ENCODE measurements at places on chromosomes 16 and 17.
A peak's percentile ranks its signal among the peaks of the same experiment; 100 is the strongest.

DNA sequence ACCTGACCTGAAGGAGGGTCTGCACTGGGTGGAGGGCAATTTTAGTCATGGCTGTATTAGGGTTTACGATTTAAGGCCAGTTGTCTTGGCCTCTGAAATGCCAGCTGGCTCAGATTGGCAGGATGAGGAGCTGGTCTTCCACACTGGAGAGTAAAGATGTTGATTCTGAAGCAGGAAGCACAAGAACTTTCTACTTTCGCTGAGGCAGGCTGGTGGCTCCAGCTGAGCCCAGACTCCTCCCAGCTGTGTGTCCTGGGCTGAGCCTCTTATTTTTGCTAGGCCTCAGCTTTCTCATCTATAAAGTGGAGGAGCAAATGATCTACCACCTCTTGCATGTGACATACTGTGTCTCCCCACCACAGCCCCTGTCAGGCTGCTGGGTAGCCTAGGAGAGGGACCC is 74.4 kb downstream of the MRM1 start:
- DNase-seq: no peak

- no peak for DNase-seq
These were observed 88.7 kb downstream of the TRIM37 start for GRCh38 chr17:59018019-59018418.

GRCh38 chr17:59370593-59371299 is 39.3 kb downstream of the YPEL2 start:
- DNase-seq: no peak

DNA sequence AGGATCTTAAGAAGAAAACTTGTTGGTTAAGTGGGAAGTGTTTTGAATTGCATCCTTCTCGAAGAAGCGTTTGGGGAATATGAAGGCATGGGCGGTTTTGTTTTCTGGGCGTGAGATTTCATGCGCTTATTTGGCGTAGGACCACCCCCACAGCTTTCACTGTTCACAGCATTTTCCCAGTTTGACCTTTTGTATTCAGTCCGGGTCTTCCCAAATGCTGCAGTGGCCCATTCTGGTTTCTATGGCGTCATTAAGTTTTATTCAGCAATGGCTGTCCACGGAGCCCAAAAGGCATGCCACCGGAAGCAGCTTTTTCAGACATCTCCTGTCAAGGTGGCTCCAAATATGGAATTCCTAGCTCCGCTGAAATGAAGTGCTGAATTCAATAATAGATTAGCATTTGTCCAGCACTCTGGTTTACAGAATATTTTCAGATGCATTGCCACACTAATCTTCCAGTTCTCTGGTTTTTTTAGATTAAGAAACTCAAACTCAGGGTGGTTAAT is 90.6 kb upstream of the FBXO47 start:
- peak; percentile 22 for DNase-seq

GRCh38 chr16:14564323-14564722 is 65.7 kb downstream of the PARN start:
- DNase-seq: peak; percentile 94

DNA sequence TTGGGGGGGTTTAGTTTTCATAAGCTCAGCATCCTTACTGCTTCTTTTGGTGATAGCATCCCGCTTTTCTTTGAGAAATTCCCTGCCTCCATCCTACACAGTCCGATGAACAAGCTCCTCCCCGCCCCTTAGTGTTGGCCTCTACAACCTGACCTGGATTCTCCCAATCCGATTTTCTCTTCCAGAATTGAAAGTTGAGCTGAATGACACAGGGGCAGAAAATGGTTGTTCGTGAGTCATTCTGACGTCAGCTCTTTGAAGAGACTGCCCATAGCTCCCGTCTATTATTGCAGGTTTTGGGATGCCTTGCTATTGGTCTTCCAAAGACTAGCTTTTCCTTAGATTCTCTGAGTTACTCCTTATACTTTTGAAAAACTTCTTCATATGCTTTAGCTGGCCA is 279.7 kb downstream of the SLC39A11 start:
- no peak for DNase-seq

GRCh38 chr17:27848931-27849330 is 44.2 kb downstream of the LYRM9 start:
- no peak for DNase-seq

GRCh38 chr17:8142887-8143580 is 9.2 kb downstream of the PER1 start:
- DNase-seq: no peak

- DNase-seq: no peak
These were observed 24.9 kb downstream of the CBFB start for GRCh38 chr16:67053767-67054334.

- DNase-seq: no peak
These were observed 388.5 kb downstream of the CNTNAP4 start for GRCh38 chr16:76665571-76666275.

- DNase-seq: peak; percentile 8
These were observed 744 bp downstream of the JPH3 start for GRCh38 chr16:87602821-87603683.

- DNase-seq: no peak
These were observed 1503.0 kb upstream of the CDH8 start for GRCh38 chr16:63539276-63539675.

DNA sequence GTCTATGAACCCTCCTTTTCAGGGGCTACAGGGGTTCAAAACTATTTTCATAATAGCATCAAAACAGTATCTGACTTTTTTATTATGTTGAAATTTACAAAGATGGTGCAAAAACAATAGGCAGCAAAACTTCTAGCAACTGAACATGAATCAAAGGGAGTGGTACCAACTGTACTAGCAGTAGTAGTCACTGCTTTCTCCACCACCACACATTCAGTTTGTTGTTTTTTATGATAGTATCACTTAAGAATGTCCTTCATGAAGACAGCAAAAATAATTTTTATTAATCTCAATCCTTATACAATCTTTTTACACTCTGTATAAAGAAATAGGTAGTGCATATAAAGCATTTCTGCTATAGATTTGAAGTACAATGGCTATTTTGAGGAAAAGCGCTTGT is 47.6 kb downstream of the MED13 start:
- no peak for DNase-seq

DNA sequence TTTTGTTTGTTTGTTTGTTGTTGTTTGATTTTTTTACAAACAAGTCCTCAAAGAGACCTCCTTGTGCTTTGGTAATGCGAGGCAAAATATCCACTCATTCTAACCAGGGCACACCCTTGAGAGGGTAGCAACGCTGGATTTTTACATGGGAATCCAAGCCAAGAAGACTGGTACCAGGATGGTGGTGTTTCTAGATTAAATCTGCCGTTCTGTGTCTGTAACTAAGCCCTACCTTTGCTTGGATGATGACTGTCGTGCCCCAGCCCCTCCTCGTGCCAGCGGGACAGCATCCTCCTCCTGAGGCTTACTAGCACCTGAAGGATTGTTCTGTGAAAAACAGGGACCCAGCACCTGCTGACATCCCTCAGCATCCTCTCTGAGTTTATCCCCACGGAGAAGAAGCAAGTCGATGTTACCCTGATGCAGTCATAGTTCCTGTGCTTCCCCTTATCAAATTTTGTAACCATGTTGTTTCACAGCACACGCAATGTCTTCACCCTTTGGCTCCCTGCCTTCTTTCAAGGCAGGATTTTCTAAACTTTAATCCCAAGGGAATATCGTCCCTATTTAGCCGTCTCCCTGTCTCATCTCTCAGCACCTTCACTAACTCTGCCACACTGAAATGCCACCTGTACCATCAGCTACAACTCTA is 5.1 kb upstream of the HSBP1 start:
- DNase-seq: no peak

- DNase-seq: no peak
These were observed 3.0 kb downstream of the CORO1A start for GRCh38 chr16:30186444-30186781.

DNA sequence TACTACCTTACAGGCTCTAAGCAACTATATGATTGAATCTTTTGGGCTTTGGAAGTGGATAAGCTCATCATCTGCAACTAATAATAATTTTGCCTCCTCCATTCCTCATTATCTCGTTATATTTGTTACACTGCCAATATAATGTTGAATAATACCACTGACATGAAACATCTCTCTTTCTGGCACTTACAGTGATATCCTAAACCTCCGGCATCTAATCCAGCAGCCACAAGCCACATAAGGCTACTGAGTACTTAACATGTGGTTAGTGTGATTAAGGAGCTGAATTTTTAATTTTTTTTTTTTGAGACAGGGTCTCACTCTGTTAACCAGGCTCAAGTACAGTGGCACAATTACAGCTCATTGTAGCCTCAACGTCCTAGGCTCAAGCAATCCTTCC is 9.6 kb downstream of the CDC42EP4 start:
- DNase-seq: no peak

- DNase-seq: no peak
These were observed 103.0 kb upstream of the CDH13 start for GRCh38 chr16:82523815-82524214.

DNA sequence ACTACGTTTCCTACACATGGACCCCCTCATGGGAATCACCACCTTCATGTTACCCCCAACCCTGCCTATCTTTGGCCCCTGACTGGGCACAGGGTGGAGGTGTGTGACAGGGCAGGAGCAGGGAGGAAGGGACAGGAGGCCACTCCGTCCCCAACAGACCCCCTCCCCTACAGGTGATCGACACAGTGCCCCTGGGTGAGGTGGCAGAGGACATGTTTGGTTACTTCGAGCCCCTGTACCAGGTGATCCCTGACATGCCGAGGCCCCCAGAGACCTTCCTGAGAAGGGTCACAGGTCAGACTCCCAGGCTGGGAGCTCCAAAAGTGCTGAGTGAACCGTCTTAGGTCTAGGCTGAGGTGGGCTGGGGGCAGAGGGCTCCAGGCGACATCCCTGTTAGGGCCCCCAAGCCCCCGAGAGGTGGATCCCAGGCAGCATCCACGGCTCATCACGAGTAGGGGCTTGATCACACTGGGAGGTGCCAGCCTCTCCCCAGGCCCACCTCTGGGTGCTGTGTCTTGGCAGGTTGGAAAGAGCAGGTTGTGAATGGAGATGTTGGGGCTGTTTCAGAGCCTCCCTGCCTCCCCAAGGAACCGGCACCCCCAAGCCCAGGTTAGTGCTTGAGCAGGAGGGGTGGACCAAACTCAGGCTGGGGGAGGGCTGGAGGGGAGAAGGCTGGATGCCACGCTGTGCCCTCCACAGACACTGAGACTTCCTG is 1.5 kb downstream of the ACBD4 start:
- no peak for DNase-seq

GRCh38 chr17:77429369-77429968 is 288.7 kb downstream of the SEC14L1 start:
- no peak for DNase-seq

DNA sequence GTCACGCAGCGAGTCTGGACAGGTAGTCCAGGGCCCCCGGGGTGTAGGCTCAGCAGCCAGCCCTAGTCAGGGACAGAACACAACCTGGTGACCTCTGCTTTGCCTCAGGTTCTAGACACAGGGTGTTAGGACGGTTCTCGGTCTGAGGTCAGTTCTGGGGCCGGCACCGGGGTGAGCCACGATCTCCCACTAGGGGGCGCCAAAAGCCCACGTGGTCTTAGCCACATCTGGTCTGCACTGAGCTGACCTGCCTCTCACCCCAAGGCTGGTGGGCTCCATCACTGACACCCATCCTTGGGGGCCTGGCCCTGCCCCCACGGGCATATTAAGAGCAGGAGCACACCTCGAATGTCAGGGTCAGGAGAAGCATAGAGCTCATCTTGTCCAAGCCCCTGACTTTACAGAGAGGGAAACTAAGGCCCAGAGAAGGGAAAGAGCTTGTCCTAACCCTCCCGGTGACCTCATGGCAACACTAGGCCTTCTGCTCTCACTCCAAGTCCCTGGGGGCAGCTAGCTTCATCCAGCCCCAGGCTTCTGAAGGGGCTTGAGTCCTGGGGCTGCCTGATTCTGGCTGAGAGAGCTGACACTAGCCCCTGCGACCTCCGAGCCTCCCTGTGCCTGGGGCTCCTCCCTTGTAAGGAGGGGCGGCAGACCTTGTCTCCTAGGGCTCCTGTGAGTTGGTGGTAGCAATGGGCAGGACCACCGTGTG is 9.0 kb downstream of the SLC5A10 start:
- peak; percentile 56 for DNase-seq

DNA sequence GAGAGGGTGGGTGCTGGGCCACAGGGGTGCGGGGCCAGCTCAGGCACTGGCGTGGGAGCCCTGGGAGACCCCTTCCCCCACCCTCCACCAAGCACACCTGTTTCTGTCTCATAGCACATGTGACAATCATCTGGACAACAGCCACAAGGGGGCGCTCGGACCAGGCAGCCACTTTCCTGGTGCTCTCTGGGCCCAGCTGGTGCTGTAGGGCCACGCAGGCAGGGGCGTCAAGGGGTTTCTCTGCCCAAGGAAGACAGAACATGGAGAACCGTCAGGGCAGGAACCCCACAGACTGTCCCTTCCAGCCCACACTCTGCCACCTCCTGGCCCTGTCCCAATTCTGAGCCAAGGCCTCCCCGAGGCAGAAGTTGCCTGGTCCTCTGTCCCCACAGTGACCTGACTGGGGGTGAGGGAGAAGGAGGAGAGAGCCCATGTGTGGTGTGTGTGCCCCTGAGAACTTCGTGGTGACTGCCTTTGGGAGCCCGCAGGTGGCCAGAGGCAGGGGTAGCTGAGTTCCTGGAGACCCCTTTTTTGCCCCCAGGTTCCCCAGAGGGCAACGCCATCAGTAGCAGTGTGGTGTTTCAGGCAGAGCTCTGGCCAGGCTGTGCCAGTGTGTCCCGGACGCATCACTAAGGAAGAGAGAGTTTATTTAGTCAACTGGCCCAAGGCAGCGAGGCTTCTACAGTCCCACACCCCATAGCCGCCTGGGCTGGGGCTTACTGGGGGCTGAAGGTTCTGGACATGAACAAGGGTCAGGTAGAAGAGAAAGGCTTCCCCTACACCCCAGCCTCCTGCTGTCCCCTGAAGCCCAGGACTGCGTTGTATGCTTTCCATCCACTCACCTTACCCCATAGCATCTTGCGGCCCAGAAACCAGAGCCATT is 3.1 kb upstream of the SETD6 start:
- peak; percentile 45 for DNase-seq

DNA sequence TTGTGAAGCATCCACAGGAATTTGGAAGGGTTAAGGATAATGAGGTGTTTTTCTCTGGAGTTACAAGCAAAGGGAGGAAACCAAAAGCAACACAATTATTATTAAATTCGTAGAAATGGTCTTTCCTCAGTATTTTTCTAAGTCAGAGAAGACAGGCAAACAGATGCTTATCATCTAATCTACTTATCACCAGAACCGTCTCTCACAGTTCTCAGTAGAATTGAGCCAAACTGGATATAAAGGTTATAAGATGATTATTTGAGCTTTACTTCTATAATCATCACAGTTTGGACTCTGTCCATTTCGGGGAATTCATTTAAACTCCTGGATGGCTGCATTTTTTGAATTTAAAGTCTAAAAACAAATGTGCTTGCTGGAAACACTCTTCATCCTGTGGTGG is 245.0 kb downstream of the KCNJ2 start:
- DNase-seq: no peak

- peak; percentile 51 for DNase-seq
These were observed at the start of gene KIFC3 for GRCh38 chr16:57802341-57803133. TSS of gene KIFC3 (minus strand) at chr16:57802491. CDS start at chr16:57798243, 4,248 bp downstream.

GRCh38 chr16:47886631-47887415 is 269.0 kb downstream of the ABCC12 start:
- DNase-seq: peak; percentile 13

DNA sequence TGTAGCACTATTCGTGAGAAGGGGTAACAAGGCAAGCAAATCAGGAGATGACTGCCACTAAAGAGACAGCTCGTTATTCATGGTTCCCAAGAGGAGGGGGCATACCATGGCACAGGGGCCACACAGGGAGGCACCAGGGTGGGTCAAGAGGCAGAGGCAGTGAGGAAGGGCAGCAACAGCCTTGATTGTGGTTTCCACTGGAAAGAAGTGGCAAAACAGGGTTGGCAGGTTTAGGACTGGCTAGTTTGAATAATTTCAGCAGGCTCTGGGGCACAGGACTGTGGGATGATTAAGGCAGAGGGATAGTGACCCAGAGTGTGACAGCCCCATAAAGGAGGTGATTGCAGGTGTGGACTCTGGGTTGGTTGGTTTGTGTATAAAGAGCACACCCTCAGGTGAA is 188.9 kb downstream of the CBLN1 start:
- DNase-seq: no peak

Data from NCI-H146 (cell line).